ENCODE measurements at places on chromosomes 1 and 21.

DNA sequence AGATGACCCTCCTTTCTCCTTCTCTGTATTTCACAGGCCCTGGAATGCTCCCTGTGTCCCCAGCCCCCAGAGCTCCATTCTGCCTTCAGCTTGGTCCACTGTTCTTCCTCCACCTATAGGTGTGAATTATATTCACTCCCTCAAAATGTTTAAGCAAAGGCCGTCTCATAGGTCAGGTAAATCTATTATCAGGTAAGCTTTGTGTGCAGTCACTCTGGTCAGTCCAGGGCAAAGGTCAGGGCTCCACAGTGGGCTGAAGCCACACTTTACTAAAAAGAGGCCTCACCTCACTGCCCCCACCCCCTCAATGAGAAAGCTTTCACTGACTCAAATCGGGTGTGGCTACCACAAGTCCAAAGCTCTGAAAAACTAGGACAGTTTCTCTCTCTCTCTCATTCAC, 65.9 kb downstream of the DNTTIP2 start:
- DNase-seq, result peak; percentile 22

DNA sequence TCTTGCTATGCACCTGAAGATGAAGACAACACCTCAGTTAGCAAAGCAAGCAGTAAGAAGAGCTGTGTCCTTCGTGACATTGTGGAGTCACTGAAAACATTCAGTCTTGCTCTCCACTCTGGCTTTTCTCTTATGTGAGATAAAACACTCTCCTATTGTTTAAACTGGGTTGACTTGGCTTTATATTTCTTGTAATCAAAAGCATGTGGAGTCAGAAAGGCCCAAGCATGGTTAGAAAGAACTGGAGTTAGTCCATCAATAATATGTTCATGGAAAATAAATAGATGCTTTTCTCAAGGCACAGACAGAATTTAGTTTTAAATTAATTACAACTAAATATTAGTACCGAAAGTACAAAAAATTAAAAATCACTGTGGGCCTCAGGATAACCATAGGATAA, 61.7 kb downstream of the UBE2U start:
- peak; percentile 61 for DNase-seq

- peak; percentile 21 for DNase-seq
These were observed 1.7 kb downstream of the PCNX2 start for GRCh38 chr1:233293556-233294446.

- DNase-seq, result no peak
These were observed 188.9 kb upstream of the TMEM51 start for GRCh38 chr1:14964711-14965055.

DNA sequence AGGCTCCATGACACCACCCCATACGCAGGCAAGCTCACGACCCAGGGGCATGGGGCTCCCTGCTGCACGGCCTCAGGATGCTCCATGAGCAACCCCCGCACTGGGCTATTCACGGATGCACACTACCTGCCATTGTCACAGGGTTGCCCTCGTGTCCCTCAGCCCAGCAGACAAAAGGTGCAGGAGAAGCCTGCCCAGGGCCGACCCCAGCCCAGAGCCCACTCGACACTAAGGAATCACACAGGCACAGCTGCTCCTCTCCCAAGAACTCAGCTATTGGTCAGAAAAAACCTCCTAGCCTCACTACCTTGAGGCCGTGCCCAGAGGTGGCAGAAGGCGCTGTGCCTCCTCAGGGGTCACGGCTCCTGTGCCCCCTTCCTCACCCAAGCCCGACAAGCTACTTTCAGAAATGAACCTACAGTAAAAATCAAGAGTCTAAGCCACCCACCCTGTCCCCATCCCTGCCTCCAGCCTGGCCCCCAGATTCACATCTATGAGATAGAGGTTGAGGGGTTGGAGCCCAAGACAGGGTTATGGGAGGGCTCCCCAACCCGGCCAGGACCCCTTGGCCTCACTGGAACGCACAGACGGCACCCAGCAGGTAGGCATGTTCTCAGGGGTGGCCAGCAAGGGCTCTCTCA, 6.4 kb upstream of the SPATC1L start:
- no peak for DNase-seq

- DNase-seq, result no peak
These were observed 20.6 kb upstream of the ITLN1 start for GRCh38 chr1:160905617-160905989.

- DNase-seq, result no peak
These were observed 29.7 kb upstream of the DUSP23 start for GRCh38 chr1:159751031-159751430.

DNA sequence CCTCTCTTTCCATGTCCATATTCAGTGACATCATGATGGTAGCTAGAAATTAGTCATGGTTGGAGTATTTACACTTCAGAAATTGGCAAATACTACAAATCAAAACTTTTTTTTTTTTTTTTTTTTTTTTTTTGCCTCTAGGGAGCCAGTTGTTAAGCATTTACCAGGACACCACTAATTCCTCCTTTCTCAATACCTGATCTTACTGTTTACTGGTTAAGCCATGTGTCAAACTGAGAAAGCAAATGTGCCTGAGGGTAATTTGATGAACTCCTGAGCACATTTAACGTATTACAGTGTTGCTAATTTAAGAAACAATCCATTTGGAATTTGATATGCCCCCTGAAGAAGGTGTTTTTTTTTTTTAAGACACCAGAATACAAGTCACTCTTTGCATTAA, 94.4 kb downstream of the DNM3 start:
- no peak for DNase-seq

GRCh38 chr1:1832820-1833219, 54.5 kb upstream of the NADK start:
- DNase-seq, result no peak

DNA sequence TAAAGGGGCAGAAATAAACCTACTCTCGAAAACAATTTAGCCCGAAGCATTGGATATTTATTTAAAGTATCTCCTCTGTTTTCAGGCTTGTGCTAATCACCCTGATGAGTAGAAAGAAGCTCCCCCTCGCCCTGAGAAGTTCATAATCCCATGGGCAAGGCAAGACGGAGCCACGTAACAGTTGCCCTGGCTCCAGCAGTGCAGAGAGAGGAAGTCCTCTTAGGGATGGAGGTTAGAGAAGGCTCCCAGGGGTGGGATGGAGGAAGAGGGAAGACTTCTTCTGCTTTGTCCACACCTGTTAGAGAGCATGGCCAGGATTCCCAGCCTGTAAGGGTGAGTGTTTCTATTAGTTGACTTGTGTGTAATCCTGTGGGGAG, 3.4 kb upstream of the GPR25 start:
- no peak for DNase-seq

DNA sequence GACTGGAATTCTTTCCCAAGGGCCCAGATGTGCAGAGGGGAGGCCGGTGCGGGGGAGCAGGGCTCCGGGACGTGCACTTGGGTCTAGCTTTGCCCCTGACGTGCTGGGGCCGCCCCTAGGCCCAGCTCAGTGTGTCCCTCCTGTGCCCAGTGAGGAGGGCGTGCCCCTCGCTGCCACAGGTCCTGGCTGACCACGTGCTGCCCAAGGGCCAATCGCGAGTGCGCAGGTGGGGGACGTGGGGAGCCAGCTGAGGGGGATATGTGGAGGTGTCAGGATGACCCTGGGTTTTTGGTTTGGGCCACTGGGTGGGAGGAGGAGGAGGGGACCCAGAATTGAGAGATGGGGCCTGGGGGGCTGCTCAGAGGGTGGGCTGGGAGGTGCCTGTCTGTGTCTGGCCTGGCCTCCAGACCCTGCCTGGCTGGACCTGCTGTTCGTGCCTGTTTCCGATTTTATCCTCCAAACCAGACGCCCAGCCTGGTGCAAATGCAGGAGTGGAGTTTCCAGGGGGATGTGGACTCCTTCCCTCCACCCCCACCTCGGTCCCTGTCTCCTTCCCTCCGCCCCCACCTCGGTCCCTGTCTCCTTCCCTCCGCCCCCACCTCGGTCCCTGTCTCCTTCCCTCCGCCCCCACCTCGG, 6.1 kb upstream of the RNF223 start:
- peak; percentile 48 for DNase-seq

GRCh38 chr1:228281631-228282328, 73.9 kb downstream of the OBSCN start:
- DNase-seq, result no peak

- DNase-seq, result no peak
These were observed 109.0 kb downstream of the NGF start for GRCh38 chr1:115229016-115229415.

GRCh38 chr21:16797966-16798365, 714.9 kb upstream of the CXADR start:
- DNase-seq, result peak; percentile 15

DNA sequence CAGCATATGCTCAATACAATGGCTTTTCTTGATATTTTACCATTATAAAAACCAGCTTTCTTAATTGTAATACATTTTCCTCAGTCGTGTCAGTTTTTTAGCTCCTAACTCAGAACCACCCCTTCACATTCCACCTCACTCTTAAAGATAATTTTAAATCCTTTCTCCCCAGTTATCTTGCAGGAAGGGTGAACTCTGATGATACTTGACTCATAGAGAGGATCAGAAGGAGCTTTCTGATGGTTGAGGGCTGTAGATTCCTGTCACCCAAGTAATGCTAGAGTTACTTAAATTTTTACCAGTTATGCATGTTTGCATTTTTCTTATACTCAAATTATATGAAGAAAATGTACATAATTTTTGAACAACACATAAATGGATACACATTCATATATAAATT, 233.7 kb downstream of the NCAM2 start:
- no peak for DNase-seq

GRCh38 chr1:36968730-36969129, 65.6 kb downstream of the GRIK3 start:
- no peak for DNase-seq

DNA sequence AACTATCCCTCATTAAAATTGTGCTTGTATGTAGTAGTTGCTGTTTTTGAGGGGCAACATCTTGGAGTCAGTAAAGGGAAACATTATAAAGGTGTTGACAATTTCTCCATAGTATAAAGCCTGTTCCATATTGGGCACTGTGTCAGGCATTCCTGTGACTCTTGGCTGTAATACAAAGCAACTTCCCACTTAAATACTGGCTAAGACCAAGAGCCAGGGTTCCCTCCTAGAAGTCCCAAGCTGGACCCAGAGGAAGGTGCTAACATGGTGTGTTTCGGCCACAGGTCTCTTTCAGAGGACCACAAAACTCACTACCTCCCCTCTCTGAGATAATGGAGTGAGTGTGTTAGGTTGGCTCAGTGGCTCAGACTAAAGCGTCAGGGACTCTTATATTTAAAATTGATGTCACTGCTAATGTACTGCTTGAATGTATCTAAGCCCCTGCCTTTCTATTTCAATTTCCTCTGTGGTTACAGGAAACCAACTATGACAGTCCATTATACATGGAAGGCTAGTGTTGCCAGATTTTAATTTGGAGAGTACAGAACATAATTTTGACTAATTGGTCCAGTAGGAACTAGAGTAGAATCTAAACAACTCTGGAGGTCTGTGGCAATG, 74.7 kb upstream of the RGL1 start:
- no peak for DNase-seq

GRCh38 chr1:219744652-219745469, 132.0 kb upstream of the ZC3H11B start:
- DNase-seq, result no peak

DNA sequence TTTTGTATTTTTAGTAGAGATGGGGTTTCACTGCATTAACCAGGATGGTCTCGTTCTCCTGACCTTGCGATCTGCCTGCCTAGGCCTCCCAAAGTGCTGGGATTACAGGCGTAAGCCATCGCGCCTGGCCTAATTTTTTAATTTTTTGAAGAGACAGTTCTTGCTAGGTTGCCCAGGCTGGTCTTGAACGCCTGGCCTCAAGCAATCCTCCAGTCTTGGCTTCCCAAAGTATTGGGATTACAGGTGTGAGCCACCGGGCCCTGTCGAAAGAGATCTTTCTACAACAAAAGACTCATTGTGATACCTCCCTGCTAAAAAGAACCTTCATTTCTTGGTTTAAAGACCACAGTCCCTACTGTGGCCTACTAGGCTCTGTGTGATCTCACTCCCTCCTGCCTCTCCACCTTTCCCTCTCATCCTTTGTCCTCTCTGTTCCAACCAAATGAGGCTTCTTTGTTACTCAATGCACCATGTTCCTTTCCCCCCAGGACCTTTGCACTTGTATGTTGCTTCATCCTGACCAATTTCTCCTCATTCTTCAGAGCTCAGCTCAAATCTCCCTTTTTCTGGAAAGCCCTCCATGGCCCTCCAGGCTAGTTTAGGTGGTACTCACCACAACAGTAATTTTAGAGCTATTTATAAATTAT, 1.5 kb upstream of the GPX7 start:
- no peak for DNase-seq

All from adipocyte (in vitro differentiated cells).